ENCODE measurements at places on chromosomes 3 and 15. TPM values are rescaled to one million over a fixed set of nuclear protein-coding genes. Genes with fewer than 3 reads are reported as not detected.

DNA sequence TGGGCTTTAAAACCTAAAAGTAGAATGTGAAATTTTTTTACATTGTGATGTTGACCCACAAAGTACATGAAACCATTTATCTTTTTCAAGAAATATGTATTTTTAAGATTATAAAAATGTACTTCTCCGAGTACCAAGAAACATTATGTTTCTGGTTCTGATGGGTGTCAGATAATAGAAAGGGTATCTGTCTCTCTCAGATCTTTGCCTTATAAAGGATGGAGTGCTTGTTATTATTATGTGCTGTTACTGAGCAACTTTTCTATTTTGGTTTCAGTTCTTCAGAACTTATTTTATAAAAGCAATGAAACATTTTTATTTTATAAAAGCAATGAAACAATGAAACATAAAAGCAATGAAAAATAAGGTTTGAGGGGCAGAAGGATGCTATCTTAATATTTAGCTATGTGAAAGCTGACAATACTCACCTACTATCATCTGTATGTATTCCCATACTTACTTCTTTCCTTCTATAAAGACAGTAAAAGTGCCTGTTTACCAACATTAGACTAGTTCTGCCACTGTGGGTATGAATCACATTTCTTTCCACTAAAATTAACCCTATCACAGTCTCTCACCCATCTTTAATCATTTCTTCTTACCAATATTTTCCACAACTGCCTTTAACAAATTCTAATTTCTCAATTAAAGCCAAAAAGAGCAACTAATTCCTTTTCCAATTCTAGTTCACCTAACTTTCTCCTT lies 540.7 kb upstream of the KCNMB2 start:
- no peak for DNase-seq
- no peak overlapping the region for H3K4me3 ChIP-seq
- no peaks in the 10 kb centered on the region for H3K4me1 ChIP-seq
- H3K36me3 ChIP-seq: no peaks in the 10 kb centered on the region

The C3orf33 gene
- total RNA-seq: 4.9 TPM

DNA sequence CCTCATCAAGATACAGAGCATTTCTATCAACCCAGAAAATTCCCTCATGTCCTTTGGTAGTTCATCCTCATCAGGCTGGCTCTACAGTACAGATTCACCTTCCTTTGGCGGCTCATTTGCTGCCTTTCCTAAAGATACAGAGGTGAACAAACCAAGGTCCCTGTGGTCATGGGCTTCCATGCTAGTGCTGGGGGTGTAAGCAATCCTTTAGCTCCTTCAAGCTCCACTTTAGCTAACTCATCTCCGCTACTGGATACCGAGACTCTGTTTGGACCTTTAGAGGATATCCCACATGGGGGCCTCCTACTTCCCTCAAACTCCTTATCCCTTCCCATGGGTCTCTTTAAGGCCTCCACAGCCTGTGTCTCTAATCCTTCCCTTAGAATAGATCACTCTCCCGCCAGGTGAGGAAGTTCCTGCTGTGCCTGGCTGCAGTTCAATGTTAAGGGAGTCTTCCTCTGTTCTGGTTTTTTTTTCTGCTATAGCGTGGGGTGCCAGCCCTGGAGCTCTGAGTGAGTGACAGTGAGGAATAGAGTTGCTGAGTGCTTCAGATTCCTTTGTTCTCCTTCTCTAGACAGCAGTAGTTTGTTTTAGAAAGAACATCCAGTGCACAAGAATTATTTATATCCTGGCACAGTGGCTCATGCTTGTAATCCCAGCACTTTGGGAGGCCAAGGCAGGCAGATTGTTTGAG lies 30.7 kb downstream of the CLEC3B start:
- peak; percentile 6 for DNase-seq
- H3K4me1 ChIP-seq: no peaks in the 10 kb centered on the region
- H3K27me3 ChIP-seq: no peaks in the 10 kb centered on the region
- H3K36me3 ChIP-seq: no peaks in the 10 kb centered on the region
- H3K4me3 ChIP-seq: no peak overlapping the region
- peak overlapping the region; percentile 30 for H3K27ac ChIP-seq

DNA sequence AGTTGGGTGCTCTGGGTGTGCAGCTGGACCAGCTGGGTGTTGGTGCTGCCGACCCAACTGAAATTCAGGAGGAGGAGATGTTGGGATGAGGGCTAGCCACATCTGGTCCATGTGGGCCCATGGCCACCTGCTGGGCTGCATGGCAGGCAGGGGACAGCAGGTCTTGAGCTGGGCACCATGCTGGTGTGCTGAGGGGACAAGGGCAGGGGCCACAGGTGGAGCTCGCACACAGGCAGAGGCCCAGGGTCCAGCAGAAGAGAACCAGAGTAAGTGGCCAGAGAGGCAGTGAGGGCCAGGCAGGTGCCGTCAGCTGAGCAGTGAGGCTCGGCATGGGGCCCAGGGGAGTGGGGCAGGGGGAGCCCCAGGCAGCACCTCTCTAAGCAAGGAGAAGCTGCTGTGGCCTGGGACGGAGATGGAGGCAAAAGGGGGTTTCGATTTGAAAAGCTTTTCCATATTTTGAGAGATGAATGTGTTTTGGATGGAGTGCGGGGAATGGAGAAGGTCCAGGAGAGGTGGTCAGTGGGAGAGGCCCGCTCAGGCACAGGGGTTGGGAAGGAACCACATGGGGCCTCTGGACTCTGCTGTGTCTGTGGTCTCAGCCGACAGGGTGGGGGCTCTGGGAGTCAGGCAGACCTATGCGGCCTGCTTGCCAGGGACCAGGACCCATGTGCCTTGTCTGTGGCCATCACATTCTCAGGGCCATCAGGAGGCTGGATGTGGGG lies 30.5 kb upstream of the PLXNA1 start:
- DNase-seq: no peak
- H3K4me3 ChIP-seq: no peak overlapping the region
- H3K27ac ChIP-seq: no peak overlapping the region
- H3K27me3 ChIP-seq: no peaks in the 10 kb centered on the region
- H3K36me3 ChIP-seq: no peaks in the 10 kb centered on the region

DNA sequence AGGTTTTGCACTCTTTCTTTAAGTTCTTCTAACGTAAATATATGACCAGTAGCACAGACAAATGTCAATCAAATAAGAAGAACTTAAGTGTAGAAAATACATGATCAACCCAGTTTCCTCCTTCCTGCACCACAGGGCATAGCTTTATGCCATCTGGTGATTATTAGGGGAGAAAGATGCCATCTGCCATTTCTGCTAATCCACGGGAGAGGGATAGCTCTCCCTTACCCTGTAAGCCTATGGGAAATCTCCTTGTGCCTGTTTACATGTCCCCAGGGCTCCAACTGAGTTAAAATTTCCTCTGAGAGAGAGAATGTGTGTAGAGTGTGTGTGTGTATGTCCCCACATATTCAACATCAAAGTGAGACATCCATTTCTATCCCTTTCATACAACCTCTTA lies 135.9 kb downstream of the RSL24D1 start:
- no peaks in the 10 kb centered on the region for H3K27me3 ChIP-seq
- H3K36me3 ChIP-seq: no peaks in the 10 kb centered on the region
- no peak overlapping the region for H3K27ac ChIP-seq
- no peak overlapping the region for H3K4me3 ChIP-seq
- DNase-seq: no peak

The CCDC39 gene
- 6.7 TPM for total RNA-seq

DNA sequence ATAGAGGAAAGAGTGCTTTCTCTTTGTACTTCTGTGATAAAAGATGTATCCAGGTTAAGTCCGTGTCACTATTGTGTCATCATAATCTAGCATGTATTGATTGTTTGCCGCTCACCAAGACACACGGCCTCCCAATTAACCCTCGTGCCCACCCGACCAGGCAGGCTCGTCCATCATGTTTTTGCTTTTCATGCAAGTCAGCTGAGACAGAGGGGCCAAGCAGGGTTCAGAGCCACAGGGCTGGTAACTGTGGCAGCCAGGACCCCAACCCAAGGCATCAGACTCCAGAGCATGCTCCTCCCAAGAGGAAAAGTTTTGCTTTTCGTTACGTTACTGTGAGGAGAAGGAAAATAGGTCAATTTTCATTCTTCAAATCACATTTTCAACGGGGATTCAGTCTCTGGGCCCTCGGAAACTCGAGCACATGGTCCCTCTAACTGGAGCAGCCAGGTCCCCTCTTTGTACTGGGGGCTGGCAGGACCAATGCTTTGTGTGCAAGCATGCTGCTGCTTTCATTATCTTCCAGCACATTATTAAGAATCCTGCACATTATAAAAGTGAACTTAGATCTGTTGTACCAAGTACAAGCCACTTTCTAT lies 161.1 kb upstream of the TOPAZ1 start:
- H3K4me1 ChIP-seq: no peaks in the 10 kb centered on the region
- no peak overlapping the region for H3K4me3 ChIP-seq
- H3K27ac ChIP-seq: no peak overlapping the region
- no peaks in the 10 kb centered on the region for H3K27me3 ChIP-seq
- no peaks in the 10 kb centered on the region for H3K36me3 ChIP-seq
- DNase-seq: no peak
